Suprapubic skin (tissue), 4 donors: ENCODE measurements at places on chromosomes 7 and 10.

- no peak for DNase-seq
These were observed 651.5 kb downstream of the TNS3 start for GRCh38 chr7:46930366-46930765.

GRCh38 chr7:28688174-28688573 is 270.0 kb downstream of the TRIL start:
- no peak for DNase-seq

- DNase-seq, result no peak
These were observed 536.5 kb downstream of the TNS3 start for GRCh38 chr7:47045207-47046051.

- DNase-seq, result no peak
These were observed 84.4 kb downstream of the RGS10 start for GRCh38 chr10:119457966-119458766.

DNA sequence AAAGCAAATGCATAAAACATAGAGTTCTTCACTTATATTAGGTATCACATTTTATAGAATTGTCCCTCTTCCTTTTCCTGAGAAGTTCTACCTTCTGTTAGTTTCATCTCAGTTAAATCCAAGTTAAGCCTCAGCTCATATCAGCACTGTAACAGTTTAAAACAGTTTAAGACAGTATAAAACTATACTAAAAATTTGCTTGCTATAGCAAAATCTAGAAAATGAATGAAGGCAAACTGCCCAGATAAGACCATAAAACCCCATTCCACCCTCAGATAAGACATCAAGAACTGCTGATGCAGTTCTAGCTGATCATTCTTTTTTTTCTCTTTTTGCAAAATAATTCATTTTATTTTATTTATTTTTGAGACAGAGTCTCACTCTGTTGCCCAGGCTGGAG is 177.2 kb downstream of the RNF133 start:
- DNase-seq, result no peak
